Transverse colon (tissue), 4 donors: ENCODE measurements at places on chromosomes 11 and 22. TPM values are rescaled to one million over a fixed set of nuclear protein-coding genes. Genes with fewer than 3 reads are reported as not detected.

The PHETA2 gene
- total RNA-seq: 15.2 TPM

The PLEKHA7 gene
- 117 TPM for total RNA-seq

DNA sequence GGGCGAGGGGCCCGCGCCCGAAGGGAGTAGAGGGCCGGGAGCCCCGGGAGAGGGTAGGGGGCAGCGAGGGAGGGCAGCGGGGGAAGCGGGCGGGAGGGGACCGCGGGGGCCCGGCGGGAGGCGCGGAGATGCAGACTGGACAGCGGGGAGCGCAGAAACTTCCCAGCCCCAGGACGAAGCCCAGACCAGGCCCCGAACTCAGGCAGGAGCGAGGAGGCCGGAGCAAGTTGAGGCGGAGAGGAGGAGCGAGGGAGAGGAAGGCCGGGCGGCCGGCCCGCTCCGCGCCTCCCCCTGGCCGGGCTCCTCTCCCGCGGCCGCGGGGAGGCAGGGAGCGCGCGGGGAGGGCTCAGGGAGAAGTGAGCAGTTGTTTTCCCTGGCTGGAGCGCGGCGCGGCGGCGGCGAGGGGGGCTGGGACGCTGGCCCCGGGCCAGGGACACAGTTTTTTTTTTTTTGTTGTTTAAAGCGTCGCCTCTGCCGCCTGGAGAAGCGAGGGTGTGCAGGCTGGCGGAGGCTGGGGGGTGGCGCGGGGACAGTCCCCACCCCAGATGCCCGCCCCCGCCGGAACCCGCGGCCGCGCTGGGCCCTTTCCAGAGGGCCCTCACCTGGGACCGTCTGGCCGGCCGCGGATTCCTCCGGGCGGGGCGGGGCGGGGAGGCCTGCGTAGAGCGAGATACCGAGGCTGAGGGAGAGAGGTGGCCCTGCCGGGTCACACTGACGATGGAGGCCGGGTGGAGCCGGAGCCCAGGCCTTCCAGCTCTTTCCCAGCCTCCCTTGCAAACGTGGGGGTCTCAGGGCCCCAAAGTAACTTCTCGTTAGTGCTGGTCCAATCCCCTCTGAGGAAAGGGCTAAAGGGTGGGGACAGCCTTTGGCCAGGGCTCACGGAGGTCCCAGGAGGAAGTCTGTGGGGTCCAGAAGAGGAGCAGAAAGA lies at the start of gene LTBP3:
Gene LTBP3 (minus strand): TSS at position 358 of the 928 bp plus-strand sequence. CDS start 400 bp downstream, outside the sequence.
- H3K4me1 ChIP-seq: peaks cover 62% of the 10 kb centered on the region
- peak within 1 kb of the TSS; percentile 59 for H3K4me3 ChIP-seq
- no peaks in the 10 kb centered on the region for H3K27me3 ChIP-seq
- peak within 1 kb of the TSS; percentile 91 for H3K27ac ChIP-seq
- DNase-seq: peak; percentile 77

The DEFB131B gene
- total RNA-seq: not detected

- H3K36me3 ChIP-seq: no peaks in the 10 kb centered on the region
- DNase-seq: no peak
- H3K27ac ChIP-seq: no peak overlapping the region
- no peaks in the 10 kb centered on the region for H3K4me1 ChIP-seq
- no peak overlapping the region for H3K4me3 ChIP-seq
Measured at GRCh38 chr11:33606762-33607161, 93.9 kb downstream of the C11orf91 start.

DNA sequence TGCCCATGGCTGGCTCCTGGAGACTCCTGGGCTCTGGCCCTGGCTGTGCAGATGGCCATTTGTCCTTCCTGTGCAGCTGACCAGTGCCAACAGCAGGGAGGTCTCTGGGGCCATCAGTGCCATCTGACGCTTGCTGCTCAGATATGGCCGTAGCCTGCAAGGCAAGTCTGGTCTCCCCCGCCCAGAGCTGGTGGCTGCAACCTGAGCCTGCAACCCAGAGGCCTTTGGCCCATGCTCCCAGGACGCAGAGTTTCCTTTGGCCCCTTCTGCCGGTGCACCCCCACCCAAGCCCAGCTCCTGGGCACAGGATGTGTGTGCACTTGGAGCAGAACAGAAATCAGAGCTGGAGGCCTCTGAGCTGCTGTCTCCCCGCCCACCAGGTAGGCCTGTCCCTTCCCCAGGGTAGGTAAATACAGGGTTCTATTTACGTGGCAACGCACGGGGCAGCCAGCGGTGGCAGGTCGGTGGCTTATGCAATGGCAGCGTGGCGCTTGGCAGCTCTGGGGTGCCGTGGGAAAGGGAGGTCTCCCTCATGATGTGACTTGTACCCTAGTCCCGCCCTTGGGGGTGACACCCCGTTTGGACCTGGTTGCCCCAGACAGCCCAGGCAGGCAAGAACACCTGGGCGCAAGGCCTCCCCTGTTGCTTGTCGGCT lies 21.0 kb upstream of the MYEOV start:
- H3K27me3 ChIP-seq: no peaks in the 10 kb centered on the region
- no peak overlapping the region for H3K27ac ChIP-seq
- H3K4me1 ChIP-seq: peaks cover 25% of the 10 kb centered on the region
- no peaks in the 10 kb centered on the region for H3K36me3 ChIP-seq
- H3K4me3 ChIP-seq: no peak overlapping the region
- no peak for DNase-seq

- H3K27me3 ChIP-seq: no peaks in the 10 kb centered on the region
- H3K36me3 ChIP-seq: peaks cover 36% of the 10 kb centered on the region
- DNase-seq: peak; percentile 86
- peaks cover 13% of the 10 kb centered on the region for H3K4me1 ChIP-seq
- H3K4me3 ChIP-seq: peak within 1 kb of the TSS; percentile 82
Measured at GRCh38 chr11:65720211-65720934, at the start of gene RNASEH2C. TSS of gene RNASEH2C (minus strand) at chr11:65720798. CDS start at chr11:65720758, 40 bp downstream.

DNA sequence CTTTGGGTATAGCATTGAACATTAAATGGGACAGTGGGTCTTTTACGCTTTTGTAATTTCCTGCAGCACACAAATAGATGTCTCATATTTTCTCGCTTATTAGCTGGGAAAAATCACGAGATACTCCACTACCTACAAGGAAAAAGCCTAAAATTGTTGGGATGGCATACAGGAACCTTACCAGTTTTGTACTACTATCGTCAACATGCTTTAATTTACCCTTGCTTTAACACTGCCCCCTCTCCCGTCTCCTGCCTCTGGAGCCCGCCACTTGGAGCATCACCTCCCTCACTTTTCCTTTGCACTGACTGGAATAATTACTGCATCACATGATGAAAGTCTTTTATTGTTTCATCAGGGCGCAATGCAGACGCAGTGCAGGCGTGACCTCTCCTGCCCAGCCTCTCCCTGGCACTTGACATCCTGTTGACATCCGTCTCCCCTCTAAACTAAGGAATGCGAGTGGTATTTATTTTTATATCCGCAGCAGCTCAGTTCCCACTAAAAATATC lies 1.0 kb upstream of the FNBP4 start:
- H3K4me1 ChIP-seq: peaks cover 19% of the 10 kb centered on the region
- DNase-seq: peak; percentile 72
- peak overlapping the region; percentile 41 for H3K4me3 ChIP-seq
- H3K27ac ChIP-seq: peak overlapping the region; percentile 99

The SAA2 gene
- not detected for total RNA-seq
